ENCODE measurements at places on chromosomes 7 and 10.

- no peak for DNase-seq
Measured at GRCh38 chr10:124119946-124120345, 26.5 kb upstream of the CHST15 start.

- no peak for DNase-seq
Measured at GRCh38 chr10:78190051-78190825, 156.6 kb downstream of the RPS24 start.

DNA sequence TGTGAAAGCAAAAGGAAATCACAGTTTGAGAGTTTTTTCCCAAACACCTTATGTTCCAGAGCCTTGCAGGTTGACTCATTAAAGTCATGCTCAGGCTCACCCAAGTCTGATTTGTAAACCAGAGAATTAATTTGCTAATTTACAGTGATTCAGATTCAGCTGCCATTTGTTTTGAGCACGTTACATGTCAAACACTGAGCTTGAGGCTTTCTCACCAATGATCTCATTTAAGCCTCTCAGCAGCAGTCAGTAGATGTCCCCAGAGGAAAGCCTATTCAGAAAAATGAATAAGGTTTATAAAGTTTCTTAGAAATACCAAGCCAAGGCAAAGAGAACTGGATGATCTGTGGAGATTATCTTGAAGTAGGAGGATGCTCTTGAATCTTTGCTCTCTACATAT, 420.4 kb downstream of the HTR7 start:
- DNase-seq, result no peak

GRCh38 chr10:33559105-33559504, 224.6 kb upstream of the NRP1 start:
- peak; percentile 34 for DNase-seq

- no peak for DNase-seq
Measured at GRCh38 chr7:116501425-116502167, 2.1 kb downstream of the CAV2 start.

DNA sequence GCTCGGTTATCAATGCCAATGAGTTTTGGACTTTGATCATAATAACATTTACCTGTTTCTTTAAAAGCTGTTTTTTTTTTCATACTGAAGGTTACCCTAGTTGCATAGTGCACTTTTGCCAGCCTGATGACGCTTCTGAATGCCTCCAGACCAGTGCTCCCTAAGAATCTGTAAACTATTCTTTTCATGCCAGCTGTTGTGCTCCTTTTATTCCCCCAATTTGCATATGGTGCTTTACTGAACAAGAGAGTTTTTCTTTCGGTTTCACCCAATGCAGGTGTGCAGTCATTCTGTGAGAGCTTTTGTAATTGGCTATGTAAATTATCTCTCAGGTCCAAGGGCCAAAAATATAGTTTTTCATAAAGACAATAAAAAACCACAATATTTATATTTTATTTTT, 48.1 kb upstream of the GLCCI1 start:
- DNase-seq, result no peak

- DNase-seq, result no peak
Measured at GRCh38 chr10:124205432-124205831, 112.0 kb upstream of the CHST15 start.

DNA sequence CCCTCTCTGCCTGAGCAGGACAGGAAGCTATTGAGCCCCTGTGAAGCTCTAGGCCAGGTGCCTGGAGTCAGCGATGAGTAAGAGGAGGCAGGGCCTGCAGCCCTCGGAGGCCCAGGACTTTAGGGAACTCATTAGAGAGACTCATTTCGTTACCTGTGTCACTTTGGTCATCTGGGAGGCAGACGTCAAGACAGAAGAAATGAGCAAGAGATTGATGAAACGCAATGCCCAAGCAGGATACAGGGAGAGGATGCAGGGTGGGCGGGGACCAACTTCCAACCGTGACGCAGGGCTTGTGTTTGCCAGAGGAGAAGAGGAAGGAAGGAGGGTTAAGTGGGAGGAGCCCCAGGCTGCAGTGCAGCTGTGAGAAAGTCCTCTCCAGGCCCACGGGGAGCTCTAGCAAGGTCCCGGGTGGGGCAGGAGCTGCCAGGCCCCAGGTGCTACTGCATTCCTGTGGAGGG, 26.4 kb upstream of the GNA12 start:
- peak; percentile 44 for DNase-seq

Data from fibroblast of skin of left quadriceps (primary cell).